ENCODE measurements at places on chromosomes 2 and 18.
A peak's percentile ranks its signal among the peaks of the same experiment; 100 is the strongest.

DNA sequence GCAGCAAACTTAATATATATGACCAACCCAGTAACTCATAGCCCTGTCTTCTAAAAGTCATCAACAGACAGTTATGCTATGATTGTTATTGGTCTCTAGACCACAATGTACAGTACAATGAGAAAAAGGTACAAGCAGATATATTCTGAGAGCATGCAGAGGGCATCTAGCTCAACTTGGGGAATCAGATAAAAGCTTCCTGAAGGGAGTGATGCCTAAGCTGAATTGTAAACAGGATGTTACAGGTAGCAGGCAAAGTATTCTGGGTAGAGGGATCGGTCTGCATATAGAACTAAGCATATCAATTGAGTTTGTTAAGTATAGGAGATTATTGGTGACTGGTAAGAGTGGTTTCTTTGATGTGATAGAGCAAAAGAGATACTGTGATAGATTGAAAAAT, 30.3 kb downstream of the ME2 start:
- no peak for DNase-seq

- DNase-seq = no peak
Observed at GRCh38 chr18:42936289-42936688, 179.2 kb downstream of the RIT2 start.

DNA sequence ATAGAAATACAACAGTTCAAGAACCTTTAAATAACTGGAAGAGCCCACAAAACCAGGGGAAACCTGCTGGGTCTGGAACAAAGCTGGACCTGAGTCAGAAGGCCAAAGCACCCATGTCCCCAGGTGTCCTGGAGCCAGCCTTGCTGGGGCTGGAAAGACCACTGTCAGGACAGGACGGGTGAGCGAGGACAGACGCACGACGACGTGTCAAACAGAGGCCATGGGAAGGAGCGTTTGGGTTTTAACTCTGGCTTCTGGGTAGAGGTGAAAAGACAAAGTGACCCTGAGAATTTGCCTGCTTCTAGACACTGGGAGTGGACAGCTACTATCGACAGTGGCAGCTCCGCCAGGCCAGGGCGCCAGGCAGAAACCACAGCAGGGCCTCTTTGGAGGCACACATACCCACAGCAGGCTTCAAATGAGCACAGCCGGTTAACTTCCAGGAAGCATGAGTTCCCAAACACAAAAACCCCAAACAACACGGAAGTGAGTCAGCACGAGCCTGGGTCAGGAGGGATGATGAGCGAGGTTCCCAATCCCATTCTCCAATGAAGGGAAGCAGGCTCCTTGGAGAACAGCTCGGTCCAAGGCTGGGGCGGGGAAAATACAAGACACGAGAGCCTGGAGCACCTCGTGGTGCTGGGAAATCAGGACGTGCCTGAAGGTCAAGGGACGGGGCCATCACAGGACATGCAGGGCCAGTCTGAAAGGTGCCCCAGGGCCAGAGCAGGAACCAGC, 208.0 kb downstream of the TWIST2 start:
- no peak for DNase-seq

DNA sequence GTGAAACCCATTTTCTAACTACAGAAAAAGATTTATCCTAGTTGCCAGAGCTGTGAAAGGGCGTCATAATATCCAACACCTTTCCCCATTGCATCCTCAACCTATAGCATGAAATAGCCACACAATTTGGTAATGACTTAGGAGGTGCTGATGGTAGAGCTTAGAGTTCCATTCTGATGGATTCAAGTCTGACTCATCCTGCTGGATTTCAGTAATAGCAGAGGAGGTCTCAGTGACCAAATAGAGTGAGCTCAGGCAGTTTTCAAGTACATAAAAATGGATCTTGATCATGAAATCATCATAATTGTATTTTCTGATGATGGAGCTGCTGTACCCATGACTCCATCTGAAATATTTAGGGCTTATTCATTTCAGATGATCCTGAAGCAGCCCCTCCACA, 270.7 kb upstream of the KLHL29 start:
- DNase-seq = no peak

- DNase-seq = no peak
Observed at GRCh38 chr2:200379481-200380090, 73.1 kb downstream of the SPATS2L start.

GRCh38 chr2:44310287-44310686, 35.0 kb downstream of the SLC3A1 start:
- no peak for DNase-seq

GRCh38 chr2:12890481-12890991, 173.8 kb downstream of the TRIB2 start:
- DNase-seq = no peak

DNA sequence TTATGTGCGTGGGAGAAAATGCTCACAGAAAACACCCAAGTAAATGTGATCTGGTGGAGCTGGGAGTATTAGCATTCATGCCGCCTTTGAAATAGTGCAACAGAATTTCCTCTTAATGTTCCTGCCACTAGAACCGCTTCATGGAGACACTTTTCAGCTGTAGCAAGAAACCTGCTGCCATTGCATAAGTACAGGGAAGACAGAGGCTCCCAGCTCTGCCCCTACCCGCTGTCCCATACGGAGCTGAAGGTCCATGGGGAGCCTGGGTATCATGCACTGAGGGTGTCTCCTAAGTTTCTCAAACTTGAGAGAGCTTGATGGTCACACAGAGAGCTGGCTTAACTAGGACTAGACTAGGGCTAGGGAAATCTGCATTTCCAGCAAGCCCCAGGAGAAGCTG, 49.6 kb downstream of the CRIM1 start:
- no peak for DNase-seq

DNA sequence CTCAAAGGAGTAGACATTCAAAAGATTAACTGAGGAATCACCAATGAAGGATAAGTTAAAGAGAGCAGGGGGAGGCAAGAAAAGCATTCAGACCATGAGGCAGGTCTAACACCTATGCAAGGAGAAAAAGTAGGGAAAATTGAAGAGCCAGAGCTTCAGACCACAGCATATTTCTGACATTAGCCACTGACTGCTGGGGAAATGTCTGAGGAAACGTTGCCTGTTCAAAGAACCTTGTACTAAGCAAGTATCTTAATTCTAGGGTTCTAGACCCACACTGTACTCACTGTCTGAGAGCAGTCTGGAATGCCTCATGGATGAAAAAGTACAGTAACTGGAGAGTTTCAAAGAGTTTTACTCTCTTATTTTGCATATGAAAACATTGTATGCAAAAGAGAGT, 39.5 kb upstream of the TFPI start:
- DNase-seq = no peak

GRCh38 chr2:127593228-127594115, 52.5 kb upstream of the GPR17 start:
- no peak for DNase-seq

GRCh38 chr2:70962211-70962884, 16.1 kb upstream of the ANKRD53 start:
- DNase-seq = no peak

- DNase-seq = no peak
Observed at GRCh38 chr2:238906254-238906935, 58.5 kb downstream of the TWIST2 start.

GRCh38 chr2:85257970-85258605, 69.7 kb downstream of the TGOLN2 start:
- no peak for DNase-seq

- DNase-seq = no peak
Observed at GRCh38 chr2:46615986-46616485, 136.7 kb downstream of the TMEM247 start.

- DNase-seq = no peak
Observed at GRCh38 chr2:6214471-6214870, 522.3 kb downstream of the SOX11 start.

GRCh38 chr2:3785890-3786273, 82.5 kb downstream of the DCDC2C start:
- DNase-seq = no peak

- no peak for DNase-seq
Observed at GRCh38 chr18:49708662-49709346, 104.5 kb downstream of the ACAA2 start.

- no peak for DNase-seq
Observed at GRCh38 chr2:169141713-169142352, 72.5 kb downstream of the DHRS9 start.

DNA sequence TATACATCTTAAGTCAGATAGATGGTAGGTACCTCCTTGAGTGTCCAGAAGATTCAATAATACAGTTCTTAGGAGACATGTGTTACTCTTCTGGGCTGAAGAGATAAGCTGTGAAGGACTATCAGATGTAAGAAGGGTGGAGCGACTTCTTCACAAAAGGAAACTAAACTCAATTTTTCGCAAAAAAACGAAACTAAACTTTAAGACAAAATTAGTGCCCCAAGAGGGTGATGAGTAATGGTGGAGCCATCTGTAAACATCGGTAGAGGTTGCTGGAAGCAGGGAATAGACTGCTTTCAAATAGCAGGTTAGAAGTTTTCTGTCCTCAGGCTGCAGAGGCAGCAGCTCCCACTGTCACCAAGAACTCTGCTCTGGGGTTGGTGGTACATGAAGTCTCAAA, 111.6 kb upstream of the TACR1 start:
- DNase-seq = no peak

DNA sequence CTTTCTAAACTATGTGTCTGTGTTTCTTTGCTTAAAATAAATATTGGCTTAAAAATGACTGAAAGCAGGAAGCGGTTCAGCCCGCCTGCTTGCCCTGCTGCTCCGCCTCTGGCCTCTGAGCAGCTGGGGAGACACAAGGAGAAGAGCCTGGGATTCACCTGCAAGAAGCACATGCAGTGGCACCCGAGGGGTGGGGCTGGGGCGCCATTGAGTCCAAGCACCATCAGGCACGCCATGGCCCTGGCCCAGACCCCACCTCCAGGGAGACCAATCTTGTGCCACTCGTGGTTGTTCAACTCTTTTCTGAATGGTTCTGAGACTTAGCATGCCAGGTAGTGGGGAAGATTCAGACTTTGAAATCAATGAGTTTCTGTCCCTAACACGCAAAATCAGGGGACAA, 495.5 kb upstream of the MYT1L start:
- DNase-seq = no peak

DNA sequence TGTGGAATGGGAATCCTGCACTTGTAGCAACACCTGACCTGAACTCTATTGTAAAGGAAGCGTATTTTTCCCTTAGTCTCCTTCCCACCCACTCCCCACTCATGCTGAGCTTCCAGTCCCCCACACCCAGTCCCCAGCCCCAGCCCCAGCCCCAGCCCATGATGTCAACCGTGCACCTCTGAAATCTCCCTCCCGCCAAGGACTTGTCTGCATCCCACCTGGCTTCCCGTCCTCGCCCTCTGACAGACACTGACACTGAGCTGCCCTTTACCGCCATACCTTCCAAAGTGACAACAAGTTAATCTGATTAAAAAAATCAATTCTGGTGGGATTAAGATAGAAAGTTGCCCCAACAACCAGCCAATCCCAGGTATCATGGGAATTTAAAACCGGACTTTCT, 213.6 kb upstream of the CELF4 start:
- no peak for DNase-seq

GRCh38 chr2:135255208-135255607, 203.1 kb downstream of the RAB3GAP1 start:
- DNase-seq = no peak

DNA sequence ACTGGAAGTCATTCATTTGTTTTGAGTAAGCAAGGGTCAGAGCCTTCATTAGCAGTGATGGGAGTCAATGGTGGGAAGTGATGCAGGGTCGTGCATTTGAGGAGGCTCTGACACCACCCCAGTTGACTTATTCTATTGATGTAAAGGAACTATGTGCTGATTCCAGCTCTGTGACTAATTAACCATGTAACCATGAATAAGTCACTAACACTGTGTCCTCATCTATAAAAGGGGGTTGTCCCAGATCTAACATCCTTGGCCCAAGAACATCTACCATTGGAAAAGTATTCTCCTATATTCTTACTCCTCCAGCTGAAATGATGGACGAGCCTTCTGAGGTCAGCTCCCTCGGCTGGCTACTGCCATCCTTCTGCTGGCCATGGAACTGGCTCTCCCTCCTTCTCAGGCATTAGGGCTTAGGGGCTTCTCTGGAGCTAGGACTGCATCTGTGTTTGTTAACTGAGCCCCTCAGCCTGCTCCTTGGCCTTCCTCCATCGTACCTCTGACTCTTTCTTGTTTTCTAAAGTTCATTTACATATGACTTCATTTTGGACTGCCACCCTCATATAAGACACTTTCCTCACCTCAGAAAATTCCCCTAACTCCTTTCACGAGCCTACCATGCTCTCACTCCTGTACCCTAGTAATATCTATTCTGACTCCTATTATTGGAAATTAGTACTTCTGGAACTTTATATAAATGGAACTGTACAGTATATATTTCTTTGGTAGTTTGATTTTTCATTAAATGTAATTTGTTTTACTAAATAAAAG, 115.5 kb downstream of the KCTD1 start:
- no peak for DNase-seq

- DNase-seq = no peak
Observed at GRCh38 chr18:70640336-70640887, 351.6 kb downstream of the SOCS6 start.

GRCh38 chr2:223494496-223494895, 107.7 kb downstream of the SCG2 start:
- DNase-seq = no peak

- DNase-seq = no peak
Observed at GRCh38 chr2:2698182-2699120, 367.4 kb upstream of the MYT1L start.

DNA sequence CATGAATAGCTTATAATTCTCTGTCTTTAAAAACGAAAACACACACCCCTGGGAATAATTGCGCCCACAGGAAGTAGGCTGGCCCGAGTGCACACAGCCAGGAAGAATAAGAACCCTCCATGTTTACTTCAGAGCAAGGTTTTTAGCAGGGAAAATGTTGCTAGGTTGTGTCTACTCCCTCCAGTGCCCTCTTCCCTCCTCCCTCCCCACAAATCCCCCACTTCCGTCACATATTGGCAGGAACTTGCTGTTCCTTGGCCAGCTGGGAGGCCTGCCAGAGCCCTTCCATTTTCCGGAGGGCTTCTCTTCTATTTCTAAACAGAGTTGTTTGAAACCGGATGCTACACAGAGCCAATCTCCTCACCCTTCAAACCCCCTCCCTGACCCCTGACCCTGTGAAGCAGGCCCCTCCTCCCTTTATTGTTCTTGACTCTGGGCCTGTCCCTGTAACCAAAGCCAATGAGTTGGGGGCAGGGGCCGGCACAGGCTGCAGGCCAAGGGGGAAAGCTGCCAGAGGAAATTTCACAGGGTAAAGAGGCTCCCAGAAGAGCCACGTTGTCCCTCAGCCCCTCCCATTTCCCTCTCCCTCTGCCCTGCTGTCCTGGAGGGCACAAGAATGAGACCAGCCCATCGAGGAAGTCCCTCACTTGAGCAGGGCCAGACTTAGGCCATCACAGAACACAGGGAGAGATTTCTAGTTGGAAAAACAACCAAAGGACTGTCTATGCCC, 49.8 kb upstream of the LGALSL start:
- DNase-seq = peak; percentile 60

- no peak for DNase-seq
Observed at GRCh38 chr2:15160201-15160991, 400.7 kb downstream of the NBAS start.

DNA sequence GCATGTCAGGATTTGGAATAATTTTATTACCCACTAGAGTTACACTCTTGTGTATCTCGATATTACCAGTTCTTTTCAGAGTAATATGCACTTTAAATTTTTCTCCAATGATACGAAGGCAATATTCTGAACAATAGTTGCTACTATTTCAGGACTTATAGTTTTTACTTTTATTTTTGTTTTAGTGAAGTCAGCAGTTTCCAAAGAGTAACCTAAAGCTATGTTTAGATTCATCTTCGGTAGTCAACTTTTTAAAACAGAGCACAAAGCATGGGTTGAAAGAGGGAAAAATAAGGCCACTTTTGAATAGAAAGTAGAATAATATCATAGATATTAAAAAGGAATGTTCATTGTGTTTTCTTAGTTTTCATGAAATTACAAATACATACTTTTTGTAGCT, 532.7 kb downstream of the CPS1 start:
- DNase-seq = no peak

All from dorsolateral prefrontal cortex (tissue), 122 donors.